Activated CD4-positive, alpha-beta T cell treated with anti-CD3 and anti-CD28 coated beads, Interleukin-2, Interleukin-4, amounts not matched to agents 100 ng/mL and 50 ng/mL, durations not matched to agents 16 hours and 8 hours (primary cell): ENCODE measurements at places on chromosomes 3 and 15.
A peak's percentile ranks its signal among the peaks of the same experiment; 100 is the strongest.

GRCh38 chr15:75570126-75570845 is 8.8 kb downstream of the PTPN9 start:
- DNase-seq = no peak

- DNase-seq = peak; percentile 27
These were observed 5.6 kb downstream of the SERPINI1 start for GRCh38 chr3:167740961-167741587.

DNA sequence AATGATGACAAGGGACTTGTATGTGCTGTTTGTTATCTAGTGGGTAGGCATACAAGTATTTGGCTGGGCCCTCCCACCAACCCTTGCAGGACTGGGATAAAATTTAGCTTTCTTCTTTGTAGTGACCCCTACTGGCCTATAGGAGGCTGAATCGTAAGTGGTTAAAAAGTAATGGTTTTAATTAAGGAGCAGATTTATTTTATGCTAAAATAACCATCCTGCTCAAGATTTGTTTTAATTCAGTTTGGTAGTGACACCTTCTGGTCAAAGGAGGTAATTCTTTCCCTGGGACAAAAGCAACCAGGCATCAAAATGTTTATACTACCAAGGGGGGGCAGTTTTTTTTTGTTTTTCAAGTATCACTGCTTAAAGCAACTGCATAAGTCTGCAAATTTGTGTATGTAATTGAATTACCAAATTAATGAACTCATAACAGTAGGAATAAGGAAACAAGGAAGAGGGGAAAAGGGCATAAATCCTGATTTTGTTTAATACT is 70.7 kb downstream of the TOP2B start:
- peak; percentile 19 for DNase-seq

DNA sequence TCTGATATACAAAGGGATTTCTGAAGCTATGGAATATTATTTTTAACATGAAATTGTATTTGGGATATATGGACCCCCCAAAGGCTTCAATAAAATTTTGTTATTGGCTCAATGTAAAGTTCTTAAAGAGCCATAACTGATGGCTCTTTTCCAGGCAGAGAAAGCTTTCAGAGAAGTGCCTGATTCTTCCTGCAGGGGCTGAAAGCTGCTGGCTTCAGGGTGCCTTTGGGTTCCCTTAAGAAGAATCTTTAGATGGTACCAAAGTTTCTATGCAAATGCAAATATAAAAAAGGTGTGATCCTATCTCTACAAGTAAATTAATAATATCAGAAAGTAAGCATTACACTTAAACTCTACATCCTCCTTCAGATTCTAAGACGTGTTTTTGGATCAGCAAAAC is 72.6 kb downstream of the NR2F2 start:
- DNase-seq = no peak

- DNase-seq = no peak
These were observed 26.3 kb downstream of the DNASE1L3 start for GRCh38 chr3:58184309-58184981.

DNA sequence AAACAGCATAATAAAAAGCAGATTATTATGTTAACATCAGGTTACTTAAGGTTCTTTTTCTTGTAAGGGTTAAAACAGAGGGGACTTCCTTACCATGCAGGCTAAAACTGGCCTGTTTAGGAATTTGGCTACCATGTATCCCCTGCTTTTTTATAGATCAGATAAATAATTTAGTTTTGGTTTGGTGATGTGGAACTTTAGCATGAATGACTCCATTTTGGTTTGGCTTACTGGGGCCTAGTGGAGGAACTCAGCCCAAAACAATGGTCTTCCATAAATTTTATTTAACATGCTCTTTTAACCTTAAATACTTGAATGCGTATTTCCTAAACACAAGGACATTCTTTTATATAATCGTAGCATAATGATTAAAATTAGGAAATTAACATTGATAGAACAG is 18.9 kb downstream of the GALK2 start:
- DNase-seq = no peak

- peak; percentile 13 for DNase-seq
These were observed 85.5 kb downstream of the DMXL2 start for GRCh38 chr15:51536965-51537574.

- no peak for DNase-seq
These were observed 96.7 kb upstream of the PTPRG start for GRCh38 chr3:61464518-61465140.

DNA sequence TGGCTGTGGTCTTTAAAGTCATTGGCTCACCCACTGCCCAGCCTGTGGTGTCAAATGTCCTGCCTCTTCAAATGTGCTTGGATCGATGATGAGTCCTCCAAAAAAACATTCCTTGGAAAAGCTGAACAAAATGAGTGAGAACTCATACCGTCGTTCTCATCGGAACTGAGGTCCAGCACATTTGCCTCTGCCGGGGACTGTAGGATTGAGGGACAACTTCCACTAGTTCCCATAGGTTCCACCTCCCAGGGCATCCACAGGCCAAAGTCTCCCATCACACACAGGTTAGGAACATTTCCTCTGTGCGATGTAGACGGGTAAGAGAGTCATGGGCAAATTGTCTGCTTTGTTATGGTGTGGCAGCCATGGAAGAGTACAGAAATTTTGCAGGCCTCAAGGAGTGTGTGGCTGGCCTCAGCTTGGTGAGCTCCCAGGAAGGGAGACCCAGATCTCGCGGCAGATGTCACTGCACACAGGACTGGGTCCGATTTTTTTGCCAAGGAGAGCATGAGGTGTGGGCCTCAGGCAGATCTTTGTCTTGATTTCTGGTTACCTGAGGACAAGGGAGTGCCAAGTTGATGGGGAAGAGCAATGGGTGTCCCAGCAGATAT is 115.7 kb downstream of the SNRPN start:
- no peak for DNase-seq

DNA sequence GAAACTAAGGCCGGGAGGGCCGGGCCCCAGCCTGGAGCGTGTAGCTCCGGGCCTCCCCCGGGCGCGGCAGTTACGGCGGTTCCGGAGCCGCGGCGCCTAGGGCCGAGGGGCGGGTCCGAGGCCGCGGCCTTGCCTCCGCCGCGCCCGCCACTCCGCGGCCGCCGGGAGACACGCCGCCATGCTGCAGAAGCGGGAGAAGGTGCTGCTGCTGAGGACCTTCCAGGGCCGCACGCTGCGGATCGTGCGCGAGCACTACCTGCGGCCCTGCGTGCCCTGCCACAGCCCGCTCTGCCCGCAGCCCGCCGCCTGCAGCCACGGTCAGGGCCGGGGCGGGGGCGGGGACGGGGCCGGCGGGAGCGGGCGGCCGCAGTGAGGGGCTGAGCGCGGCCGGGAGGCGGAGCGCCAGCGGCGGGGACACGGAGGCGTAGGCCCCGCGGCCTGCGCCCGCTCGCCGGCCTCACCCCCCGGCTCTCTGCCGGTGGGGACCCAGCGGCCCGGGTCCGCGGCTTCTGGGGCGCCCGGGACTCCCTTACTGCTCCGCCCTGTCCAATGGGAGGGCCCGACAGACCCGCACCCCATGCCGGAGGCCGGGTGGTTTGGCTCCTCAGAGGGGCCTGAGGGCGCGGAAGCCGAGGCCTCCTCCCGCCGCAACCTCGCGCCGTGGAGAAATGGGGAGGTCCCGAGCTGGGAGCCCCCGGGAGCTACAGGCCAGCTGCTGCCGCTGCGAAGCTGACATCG is at the start of gene DIS3L:
Gene DIS3L (plus strand): TSS at position 150 of the 738 bp plus-strand sequence. CDS start 29 bp downstream, at position 179.
- DNase-seq = peak; percentile 62

DNA sequence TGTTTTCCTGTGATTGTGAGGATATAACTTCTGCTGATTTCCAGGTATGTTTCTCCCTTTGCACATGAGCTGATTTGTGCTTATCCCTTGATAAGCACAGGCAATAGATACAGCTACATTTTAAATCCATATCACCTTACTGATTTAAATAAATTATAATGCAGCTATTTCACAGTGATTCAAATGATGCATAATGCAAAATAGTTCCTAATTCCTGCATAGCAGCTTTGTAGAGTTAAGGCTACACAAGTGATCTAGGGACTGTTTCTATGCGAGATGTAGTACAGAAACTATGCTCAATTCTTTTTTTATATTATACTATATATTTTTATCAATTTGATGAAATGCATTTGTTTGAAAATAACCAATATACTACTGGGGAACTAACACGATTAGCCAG is 334.2 kb downstream of the LRTM1 start:
- no peak for DNase-seq

DNA sequence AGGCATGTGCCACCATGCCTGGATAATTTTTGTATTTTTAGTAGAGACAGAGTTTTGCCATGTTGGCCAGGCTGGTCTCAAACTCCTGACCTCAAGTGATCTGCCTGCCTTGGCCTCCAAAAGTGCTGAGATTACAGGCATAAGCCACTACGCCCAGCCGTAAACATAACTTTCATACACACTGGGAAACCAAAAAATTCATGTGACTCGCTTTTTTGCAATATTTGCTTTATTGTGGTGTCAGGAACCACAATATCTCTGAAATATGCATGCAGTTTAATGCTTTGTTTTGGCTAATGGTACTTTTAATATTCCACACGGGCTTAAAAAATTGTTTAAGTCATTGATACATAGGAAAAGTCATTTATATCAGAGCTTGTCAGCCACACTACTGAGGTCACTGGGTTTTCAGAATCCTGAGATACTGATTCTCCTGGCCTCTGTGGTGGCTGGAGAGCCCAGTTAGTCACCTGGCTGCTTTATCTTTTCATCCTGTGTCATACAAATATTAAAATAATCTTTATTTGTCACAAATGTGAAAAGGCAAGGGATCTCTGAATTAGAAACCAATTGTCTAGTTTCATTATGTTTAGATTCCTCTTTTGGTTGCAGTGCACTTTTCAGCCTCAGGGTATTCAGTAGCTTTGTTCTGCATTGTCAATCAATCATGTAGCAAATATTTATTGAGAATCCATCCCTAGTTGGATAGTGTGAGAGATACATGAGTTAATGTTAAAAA is 10.0 kb downstream of the TMEM62 start:
- DNase-seq = no peak

DNA sequence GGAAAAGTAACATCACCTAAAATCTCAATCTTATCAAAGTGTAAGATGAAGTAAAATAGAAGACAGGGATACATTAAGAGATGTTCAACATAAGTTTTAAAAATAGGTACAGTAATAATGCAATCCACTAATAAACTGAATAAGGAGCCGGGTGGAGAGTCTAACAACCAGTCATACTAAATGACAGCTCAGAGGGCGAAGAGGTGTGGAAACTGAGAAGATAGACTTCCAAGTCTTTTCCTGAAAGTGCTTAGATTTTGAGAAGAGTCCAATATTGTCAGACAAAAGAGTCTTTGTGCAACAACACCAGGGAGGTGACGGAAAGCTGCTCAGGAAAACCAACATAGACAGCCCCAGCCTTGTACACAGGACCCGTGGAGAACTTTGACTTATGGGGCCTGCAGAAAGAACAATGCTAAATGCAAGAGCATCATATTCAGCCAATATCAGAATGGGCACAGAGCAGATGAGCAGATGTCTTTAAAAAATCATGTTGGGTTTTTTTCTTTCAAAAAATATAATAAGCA is 66.4 kb downstream of the MECOM start:
- no peak for DNase-seq

DNA sequence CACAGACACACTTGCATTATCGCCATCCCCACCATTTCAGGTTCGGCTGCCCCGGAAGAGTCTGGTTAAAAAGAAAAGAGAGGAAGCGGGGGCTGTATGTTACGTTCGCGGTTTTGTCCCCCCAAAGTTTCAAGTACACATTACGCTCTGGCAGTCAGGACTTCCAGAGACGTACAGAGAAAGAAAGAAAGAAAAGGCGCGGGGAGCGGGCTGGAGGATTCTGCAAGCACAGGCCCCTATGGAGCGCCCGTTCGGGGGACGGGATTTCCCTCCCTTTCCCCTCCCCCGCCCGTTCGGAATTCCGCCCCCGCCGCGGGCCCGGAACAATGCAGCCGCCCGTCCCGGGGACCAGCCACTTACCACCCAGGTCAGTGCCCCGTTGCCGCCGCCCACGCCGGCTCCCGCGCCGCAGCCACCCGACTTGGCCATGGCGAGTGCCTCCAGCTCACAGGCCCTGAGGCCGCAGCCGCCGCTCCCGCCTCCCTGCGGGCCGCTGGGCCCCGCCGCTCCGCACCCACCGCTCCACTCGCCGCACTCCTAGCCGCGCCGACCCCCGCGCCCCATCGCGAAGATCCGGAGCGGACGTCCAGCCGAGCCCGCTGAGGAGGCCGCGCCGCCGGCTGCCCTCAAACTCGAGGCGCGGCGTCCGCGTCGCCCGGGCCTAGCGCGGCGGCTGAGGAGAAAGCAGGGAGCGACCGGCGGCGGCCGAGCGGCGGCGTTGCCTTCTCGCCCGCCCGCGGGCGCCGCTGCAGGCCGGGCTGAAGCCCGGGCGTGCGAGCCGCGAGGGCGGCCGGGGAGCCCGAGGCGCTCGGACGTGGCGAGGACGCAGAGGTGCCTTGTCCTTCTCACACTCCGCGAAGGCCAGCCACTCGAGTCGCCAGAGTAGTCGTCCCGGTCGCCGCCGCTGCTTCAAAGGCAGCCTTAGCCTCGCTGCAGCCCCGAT is 567 bp downstream of the TOP2B start:
- DNase-seq = peak; percentile 40
